ENCODE measurements at places on chromosomes 11 and 22.
A peak's percentile ranks its signal among the peaks of the same experiment; 100 is the strongest.

GRCh38 chr11:105181100-105181499, 41.5 kb upstream of the CARD18 start:
- DNase-seq, result no peak

DNA sequence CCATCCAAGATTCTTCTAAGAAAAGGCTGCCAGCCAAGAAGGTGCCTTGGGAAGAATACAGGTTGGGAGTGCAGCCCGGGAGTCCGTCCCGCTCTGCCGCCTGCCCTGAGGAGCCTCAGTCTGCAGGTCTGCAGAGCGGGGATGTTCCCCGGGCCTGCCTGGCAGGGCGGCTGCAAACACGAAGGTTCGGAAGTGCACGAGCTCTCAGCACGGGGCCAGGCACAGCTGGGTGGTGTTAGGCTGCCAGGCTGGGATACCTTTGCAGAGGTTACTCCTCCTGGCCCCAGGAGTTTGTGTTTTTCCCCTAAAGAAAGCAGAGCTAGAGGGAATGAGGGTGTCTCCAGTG, 9.4 kb upstream of the PRR5 start:
- no peak for DNase-seq

GRCh38 chr11:5983443-5983842, 3.3 kb downstream of the OR52L1 start:
- no peak for DNase-seq

- no peak for DNase-seq
Measured at GRCh38 chr11:126192361-126192760, 19.1 kb downstream of the RPUSD4 start.

- DNase-seq, result no peak
Measured at GRCh38 chr11:12845739-12846358, 163.3 kb upstream of the RASSF10 start.

DNA sequence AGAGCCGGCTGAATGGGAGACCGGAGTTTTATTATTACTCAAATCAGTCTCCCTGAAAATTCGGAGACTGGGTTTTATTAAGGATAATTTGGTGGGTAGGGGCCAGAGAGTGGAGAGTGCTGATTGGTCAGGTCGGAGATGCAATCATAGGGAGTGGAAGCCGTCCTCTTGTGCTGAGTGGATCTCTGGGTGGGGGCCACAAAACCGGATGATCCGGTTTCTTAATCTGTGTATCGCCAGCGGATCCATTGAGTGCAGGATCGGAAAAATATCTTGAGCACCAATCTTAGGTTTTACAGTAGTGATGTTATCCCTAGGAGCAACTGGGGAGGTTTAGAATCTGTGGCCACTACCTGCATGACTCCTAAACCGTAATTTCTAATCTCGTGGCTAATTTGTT, 886 bp upstream of the NIPSNAP1 start:
- no peak for DNase-seq

DNA sequence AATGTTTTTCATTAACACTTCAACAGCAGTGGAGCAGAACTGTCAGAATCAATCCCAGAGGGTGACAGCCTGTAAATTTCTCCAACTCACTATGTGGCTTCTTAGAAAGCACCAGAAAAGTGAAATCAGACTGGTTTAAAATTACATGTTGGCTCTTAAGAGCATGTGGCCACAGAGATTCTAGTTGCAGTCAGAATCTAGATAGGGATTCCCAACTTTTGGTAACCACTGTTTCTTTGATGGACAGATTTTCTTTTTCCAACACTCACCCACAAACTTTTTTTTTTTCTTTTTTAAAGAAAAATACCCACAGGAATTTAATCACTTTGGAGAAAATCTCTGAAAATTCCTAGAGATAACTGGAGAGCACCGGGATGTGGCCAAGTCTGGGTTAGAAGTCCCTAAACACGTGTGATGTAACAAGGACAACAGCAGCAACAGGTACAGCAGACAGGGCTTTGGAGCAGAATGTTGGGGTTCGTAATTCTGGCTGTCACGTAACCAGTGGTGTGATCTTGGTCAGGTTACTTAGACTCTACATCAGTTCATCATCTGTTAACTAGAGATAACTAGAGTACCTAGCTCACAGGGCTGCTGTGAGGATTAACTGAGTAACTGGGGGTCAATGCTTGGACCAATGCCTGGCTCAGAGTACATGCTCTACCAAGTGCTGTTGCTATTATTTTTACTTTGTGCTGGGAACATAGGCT, 100.1 kb downstream of the NAT10 start:
- no peak for DNase-seq

- DNase-seq, result no peak
Measured at GRCh38 chr11:66846671-66847091, 3.4 kb downstream of the RCE1 start.

DNA sequence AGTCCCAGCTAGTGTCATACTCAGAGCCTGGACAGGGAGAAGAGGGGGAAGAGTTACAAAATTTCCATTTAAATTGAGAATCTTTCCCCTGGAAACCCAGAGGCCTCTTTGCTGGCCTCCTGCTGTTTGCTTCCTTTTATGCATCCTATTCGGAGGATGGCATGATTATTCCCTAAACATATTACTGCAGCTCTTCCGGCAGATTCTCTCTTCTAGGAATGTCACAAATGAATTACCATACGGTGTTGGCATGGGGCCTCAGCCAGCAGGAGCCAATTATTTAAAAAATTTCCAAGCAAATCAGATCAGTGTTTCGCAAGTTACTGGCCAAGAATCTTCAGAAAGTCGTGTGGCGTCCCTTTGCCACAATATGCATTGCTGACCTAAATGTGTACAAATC, 326.7 kb upstream of the NCAM1 start:
- no peak for DNase-seq

DNA sequence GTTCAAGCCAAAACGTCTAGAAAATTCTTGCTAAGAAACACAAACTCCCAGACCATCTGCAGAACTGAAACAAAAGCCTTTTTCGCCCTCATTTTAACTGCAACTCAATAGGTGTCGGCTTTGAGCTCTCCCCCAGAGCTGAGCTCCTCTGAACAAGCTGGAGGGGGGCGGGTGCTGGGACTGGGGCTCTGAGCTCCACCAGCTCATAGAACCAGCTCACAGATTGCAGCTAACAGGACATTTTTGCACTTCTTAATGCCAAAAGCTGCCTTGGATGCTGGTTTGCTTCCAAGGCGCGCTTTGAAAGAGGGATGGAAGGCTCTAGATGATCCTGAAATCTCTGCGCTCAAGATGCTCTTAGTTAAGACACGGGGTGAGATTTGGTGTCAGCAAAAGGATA, 6.0 kb upstream of the YWHAH start:
- DNase-seq, result no peak

DNA sequence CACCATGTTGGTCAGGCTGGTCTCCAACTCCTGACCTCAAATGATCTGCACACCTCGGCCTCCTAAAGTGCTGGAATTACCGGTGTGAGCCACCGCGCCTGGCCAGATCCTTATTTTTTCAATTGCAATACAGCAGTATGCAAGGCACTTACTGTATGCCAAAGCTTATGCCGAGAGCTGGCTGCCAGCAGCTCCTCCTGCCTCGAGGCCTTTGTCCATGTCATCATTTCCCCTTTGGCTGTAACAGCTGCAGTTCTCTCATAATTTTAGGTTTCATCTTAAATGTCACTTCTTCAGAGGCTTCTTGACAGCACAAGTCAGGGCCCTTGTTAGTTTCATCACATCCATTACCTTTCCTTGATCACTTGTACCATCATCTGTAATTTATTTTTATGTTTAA, 1.5 kb upstream of the SREBF2 start:
- DNase-seq, result no peak

DNA sequence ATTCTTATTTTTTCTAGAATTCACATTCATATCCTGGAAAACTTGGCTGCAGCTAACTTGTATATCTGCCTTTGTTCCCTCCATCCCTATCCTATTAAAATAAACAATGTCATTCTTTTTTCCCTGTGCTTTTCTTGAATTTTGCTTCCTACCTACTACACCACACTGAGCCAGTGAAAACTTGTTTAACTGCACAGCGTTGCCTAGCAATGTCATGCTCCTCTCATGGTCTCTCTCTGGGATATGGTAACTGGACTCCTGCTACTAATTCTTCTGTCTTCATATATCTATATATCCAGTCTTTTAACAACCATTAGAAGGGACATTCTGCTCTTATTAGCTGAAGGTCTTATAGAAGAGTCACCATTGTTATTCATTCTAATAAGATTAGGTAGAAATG, 434.4 kb downstream of the METTL15 start:
- no peak for DNase-seq

- no peak for DNase-seq
Measured at GRCh38 chr11:96306933-96307775, 35.8 kb downstream of the MAML2 start.

- DNase-seq, result no peak
Measured at GRCh38 chr11:104964247-104964646, 4.1 kb downstream of the CASP4 start.

DNA sequence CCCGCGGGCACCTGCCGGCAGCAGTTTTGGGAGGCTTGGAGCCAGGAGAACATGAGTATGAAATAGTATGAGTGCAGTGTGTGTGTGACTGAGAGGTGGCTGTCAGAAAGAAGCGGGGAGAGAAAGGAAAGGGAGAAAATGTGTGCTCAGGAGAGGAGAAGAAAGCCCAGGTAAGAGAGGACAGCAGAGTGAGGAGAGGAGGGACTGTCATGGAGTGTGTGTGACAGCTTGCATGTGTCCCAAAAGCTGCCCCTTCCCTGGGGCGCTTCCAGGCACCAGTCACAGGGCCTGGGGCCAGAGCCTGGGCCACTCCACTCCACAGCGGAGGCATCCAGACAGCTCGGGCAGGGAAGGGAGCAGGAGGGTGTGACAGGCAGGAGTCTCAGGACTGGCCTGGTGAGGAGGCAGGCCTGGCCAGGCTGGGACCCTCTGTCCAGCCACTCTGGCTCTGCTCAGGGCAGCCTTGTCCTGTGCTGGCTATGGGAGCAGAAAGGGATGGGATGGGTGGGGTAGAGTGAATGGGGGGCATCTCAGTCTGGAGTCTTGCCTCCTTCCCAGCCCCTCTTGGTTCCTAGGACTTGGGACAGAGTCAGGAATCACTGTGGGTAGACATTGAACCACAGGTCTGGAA, 949 bp downstream of the MMP11 start:
- DNase-seq, result no peak

DNA sequence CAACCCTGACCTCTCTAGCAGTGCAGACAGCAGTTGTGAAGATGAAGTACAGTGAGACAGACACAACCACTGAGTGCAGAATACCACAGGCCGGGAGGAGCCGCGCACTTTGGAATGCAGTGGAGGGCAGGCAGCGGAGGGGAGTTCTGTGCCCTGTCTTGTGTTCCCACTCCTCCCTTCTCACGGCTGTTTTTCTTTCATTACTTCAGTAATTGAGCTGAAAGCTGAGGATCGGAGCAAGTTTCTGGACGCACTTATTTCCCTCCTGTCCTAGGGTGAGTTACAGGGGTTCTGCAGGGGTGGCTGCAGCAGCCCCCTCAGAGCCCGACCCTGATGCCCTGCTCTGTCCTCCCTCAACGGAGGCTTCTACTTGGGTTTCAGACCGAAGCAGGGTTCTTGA, 5.6 kb downstream of the CLDN5 start:
- DNase-seq, result no peak

DNA sequence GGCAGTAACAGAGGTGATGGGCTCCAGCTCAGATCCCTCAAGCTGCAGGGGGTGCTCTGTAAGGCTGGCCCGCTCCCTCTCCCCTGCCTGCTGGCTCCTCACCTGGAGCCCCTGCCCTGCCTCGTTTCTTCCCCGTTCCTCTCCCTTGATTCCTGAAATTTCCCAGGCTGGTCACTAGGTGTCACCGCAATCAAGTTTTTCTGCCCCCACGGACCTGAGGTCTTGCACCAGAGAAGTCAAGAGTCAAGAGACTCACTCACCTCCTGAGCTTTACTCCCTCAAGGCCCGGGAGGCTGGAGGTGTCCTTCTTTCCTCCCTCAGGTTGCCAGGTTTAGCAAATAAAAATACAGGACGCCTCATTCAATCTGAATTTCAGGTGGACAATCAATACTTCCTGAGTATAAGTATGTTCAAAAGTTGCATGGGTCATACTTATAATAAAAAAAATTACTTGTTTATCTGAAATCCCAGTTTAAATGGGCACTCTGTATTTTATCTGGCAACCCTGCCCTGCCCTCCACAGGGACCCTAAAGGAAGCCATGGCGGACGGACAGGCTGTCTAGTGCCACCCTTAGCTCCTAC, 69.2 kb downstream of the SCUBE1 start:
- DNase-seq, result peak; percentile 15

DNA sequence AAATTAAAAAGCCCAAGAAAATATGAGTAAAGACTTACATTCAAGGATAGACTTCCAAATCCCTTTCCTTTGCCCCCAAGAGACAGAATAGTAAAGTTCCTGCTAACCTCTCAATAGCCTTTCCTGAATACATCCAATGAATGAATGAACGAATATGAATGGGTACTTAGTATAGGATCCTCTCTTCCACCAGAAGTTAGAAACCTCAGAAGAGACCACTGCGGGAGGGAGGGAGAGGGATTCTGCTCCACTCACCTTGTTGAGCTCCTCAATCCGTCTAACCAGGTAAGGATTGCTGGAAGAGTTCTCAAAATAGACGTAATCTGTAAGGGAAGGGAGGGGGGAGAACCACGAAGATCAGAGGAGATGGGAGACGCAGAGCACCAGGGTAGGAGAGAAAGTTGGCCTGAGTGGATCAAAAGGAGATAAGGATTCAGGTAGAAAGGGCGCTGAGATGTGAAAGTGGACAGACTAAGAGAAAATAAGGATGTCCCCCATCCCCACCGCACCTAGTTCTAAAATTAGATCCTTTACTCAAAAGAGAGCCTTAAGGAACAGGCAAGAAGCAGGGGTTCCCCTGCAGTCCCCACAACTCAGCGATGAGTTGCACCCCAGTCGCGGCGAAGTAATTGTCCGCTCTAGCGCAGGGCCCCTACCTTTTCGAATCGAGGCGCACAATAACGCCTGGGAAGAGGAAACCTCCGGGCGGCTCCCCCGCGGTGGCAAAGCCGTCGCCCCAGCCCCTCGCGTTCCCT, 1.1 kb downstream of the MTA2 start:
- DNase-seq, result no peak

GRCh38 chr22:50528682-50529415, 963 bp downstream of the TYMP start:
- no peak for DNase-seq

DNA sequence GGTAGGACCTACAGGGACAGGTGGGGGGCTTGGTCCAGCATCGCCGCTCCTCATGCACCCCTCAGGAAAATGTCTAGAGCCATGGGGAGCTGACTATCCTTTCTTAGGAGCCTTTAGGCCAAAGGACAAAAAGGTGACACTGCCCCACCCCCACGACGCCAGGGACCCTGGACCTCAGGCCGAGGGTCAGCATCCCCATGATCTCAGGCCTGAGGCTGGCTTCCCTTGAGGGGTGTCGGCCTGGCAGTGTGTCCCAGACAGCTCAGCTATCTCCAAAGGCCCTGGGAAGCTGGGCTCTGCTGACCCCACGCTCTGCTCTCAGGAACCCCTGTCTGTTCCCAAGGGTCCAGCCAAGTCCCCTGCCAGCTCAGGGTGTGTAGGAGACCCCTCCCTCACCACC, 16.3 kb downstream of the MRGPRG start:
- no peak for DNase-seq
